ENCODE measurements at places on chromosomes 6 and 20.
A peak's percentile ranks its signal among the peaks of the same experiment; 100 is the strongest.

DNA sequence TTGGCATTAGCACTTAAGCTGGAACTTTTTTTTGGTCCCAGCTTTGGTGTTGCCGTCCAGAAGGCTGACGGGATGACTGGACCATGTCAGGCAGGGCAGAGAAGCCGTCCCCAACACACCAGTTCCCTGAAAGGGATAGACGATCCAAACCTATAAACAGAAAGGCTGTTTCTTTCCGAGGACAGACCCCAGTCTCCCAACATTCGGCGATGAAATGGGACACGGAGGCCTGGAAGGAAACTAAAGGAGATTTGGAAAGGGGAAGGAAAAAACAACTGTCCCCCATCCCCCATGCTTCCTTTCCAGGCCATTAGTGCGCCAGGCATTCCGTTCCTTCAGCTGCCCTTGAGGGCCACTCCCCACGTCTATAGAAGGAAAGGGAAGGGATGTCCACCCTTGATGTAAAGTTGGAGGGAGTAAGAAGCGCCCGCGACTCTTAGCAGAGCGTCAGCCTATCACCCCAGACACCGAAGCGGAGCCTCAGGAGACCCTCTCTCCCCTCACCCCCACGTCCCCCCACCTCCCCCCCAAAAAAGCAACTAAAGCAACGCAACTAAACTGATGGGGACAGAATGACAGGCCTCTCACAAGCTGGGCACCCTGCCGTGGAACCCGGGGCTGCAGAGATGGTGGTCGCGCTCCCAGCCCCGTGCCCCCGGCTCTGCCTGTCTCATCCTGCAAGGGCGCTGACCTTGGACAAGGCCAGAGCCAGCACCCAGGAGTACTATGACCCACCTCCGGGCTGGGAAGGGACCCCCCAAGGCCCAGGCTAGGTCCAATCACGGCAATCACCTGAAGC, 638 bp downstream of the BLCAP start:
- peak; percentile 51 for DNase-seq

DNA sequence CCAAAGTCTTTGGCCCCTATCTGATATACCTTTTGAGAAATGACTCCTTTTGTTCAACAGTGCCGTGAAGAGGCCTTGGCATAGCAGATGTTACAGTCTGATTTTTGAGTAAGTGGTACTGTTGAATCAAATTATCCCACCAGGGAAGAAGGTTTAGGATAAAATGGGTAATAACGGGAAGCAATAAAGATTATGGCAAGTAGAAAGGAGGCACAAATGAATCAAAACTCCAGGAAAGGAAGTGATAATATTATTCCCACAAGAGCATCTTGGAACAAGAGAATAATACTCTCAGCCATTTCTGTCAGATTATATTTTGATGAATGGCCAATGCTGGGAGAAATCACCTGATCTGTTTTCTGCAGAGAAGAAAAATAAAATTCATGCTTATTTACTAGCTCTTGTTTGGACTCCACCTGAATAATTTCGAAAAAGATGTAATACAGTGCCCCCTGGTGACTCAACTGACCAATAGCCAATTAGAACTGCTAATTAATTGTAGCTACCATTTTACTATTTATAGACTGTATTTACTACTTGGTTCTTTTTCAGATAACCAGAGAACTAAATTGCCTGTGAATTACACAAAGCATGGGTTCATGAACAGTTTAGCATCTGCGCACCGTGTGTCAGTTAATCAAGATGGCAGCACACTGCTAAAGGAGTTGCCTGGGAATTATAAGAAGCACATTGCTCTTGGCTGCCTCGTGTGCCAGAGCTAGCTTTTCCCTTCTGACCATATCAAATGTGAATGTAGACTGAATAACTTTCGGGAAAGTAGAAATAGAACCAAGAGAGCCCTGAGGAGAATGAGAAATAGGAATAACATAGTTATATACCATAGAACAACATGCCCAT, 78.5 kb upstream of the TRDN start:
- DNase-seq = peak; percentile 12

GRCh38 chr20:50992336-50992732, 30.6 kb downstream of the KCNG1 start:
- no peak for DNase-seq

GRCh38 chr6:63097222-63097621, 114.0 kb upstream of the FKBP1C start:
- DNase-seq = no peak

DNA sequence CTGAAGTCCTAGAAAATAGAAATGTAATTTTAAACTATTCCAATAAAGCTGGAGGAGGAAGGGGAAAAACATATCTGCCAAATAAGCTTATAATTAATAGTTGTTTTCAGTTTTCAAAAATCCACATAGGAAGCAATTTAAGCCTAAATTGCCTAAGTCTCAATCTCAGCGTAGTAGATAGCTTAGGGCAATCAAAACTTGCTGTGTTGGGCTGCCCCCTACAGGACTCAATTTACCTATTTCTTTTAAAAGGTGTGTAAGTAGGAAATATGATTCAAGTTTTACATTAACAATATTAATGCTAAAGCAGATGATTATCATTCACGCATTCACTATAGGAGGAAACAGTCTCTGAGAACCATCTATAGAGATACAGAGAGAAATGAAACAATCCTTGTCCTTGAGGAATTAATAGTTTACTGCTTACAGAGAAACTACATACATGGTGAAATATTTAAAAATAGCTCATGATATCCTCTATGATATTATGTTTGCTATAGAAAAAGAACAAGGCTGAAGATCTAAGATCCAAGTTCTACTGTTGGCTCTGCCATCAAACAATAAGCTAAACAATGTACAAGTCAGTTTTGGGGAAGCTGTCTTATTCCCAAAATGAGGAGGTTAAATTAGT, 102.1 kb downstream of the ATG5 start:
- peak; percentile 66 for DNase-seq

DNA sequence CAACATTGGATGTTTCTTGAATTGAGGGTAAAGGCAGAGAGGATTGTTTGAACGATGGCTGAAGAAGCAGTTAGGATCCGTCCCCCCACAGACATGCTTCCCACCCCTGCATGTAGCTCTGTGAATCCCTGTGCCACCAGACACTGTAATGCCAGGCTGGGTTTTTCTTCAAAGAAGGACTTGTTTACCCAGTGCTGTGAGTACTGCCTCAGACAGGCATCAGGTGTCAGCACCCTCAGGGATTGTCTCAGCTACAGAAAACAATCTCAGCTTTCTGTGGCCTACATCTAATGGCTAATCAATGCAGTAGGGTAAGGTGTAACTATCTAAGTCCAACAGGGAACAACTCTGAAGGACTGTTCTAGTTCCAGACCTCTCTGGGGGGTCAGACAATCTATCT, 853.0 kb upstream of the EPHA7 start:
- DNase-seq = no peak

GRCh38 chr20:50532221-50532620, 22.0 kb downstream of the PTPN1 start:
- DNase-seq = no peak

DNA sequence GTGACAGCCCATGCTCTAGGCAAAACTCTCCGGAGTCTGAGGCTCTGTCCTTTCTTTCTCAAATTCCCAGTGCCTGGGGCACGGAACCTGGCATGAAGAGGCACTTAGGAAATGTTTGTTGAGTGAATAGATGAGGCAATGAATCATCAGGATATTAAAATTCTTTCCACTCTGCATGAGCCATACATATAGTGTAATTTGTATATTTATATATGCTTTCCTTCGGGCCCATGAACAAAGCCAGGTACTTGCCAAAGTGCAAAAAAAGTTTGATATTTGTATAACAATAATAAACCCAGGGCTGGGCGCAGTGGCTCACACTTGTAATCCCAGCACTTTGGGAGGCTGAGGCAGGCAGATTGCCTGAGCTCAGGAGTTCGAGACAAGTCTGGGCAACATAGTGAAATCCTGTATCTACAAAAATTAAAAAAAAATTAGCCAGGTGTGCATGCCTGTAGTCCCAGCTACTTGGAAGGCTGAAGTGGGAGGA, 212.3 kb upstream of the ZNF217 start:
- DNase-seq = peak; percentile 94

DNA sequence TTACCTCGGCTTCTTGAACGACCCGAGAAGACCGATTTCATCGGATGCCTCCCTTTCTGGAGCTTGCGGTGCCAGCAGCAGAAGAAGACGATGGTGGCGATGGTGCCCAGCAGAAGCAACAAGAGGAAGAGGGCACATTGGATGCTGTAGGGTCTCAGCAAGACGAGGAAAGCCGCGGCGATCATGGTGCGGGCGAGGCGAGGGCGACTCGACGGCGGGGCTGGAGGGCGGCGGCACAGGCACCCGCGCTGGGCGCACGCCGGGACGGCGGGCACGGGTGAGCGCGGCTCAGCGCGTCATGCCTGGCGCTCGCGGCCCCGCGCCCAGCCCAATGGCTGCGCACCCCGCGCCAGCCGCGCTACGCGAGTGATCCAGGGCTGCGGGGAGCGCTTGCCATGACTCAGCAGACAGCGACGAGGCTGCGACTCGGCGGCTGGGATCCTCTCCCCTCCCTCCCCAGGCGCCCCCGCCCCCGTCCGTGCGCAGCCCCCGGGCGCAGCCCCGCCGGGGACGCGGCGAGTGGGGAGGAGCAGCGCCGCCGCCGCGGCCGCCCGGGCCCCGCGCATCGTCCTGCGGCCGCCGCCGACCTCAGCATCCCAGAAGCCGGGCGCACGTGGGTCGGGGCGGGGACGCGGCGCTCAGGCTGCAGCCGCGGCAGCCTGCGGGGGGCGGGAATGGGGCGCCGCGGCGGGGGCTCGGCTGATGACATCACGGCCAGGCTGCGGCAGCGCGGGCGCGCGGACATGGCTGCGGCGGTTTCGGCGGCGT, at the start of gene BEND6:
Gene BEND6, plus strand, starts transcription at position 705 of the 768 bp plus-strand sequence. CDS start 26,704 bp downstream, outside the sequence.
- peak; percentile 87 for DNase-seq

DNA sequence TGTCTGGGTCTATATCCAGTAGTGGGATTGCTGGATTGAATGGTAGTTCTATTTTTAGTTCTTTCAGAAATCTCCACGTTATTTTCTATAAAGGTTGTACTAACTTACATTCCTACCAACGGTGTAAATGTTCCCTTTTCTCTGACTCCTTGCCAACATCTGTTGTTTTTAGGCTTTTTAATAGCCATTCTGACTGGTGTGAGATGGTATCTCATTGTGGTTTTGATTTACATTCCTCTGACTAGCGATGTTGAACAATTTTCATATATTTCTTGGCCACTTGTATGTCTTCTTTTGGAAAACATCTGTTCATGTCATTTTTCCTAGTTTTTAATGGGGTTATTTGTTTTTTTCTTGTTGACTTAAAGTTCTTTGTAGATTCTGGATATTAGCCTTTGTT, 99.3 kb downstream of the BMP2 start:
- no peak for DNase-seq

- no peak for DNase-seq
These were observed 124.3 kb upstream of the SOX4 start for GRCh38 chr6:21469213-21469612.

DNA sequence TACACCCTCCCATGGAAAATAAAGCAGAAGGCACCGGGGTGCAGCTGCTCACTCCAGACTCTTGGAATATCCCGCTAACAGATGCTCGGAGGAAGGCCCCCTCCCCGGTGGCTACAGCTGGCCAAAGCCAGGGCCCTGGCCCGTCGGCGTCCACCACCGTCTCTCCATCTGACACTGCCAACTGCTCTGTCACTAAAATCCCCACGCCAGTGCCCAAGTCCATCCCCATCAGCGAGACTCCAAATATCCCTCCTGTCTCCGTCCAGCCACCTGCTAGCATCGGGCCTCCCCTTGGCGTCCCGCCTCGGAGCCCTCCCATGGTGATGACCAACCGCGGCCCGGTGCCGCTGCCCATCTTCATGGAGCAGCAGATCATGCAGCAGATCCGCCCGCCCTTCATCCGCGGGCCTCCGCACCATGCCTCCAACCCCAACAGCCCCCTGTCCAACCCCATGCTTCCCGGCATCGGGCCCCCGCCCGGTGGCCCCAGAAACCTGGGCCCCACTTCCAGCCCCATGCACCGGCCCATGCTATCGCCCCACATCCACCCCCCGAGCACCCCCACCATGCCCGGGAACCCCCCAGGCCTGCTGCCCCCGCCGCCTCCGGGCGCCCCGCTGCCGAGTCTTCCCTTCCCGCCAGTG, 143.9 kb downstream of the SOBP start:
- DNase-seq = no peak

DNA sequence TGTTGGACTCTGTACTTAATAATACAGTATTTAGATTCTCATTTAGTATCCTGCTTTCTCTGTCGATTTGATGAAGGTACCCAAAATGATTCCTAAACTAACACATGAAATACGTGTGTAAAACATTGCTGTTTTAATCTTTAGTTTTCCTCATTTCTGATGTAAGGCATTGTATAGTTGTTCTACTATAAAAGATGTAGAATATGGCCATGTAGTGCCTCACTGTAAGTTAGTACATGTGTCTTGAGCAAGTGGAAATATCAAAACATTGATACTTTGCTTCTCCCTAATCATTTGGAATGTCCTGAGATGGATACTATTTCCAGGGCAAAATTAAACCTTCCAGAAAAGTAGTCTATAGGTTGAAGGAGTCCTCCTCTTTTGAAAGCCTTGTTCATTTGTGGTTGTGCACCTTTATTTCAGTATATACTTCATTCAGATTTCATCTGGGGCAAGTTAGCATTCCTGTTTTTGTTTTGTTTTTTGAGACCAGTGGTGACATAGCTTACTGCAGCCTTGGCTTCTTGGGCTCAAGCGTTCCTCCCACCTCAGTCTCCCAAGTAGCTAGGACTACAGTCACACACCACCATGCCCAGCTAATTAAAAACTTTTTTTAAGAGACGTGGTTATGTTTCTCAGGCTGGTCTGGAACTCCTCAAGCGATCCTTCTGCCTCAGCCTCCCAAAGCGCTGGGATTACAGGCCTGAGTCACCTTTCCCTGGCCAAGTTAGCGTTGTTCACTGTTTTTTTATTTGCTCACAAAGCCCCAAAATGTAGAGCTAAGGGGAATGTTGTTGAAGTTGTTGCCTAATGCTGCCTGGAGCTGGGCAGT, 11.6 kb downstream of the SRSF3 start:
- DNase-seq = no peak

DNA sequence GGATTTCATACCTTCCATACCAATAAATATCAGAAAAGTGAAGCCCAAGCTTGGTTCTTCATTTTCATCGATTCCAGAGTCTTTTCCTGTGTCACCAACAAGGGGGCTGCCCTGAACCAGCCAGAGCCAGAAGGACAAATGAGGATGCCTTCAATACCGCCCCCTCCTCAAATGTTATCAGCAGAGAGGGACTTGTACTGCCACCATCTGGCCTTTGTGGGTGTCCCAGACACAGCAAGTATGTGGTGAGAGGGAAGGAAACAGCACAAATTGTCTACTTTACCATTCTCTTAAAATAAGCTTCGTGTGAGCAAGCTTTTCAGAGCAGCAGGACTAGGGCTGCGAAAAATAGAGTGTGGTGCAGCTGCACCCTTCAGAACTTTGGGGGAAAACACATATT, 165.3 kb downstream of the SOBP start:
- no peak for DNase-seq

- DNase-seq = no peak
These were observed 257.7 kb downstream of the CDKAL1 start for GRCh38 chr6:20791944-20792343.
